ENCODE measurements at places on chromosomes 16 and 17. TPM values are rescaled to one million over a fixed set of nuclear protein-coding genes. Genes with fewer than 3 reads are reported as not detected.

GRCh38 chr16:51938861-51939260, 608.1 kb downstream of the TOX3 start:
- no peak for DNase-seq
- no peaks in the 10 kb centered on the region for H3K36me3 ChIP-seq
- no peak overlapping the region for H3K27ac ChIP-seq

GRCh38 chr17:83068641-83069570, 10.5 kb upstream of the METRNL start:
- H3K36me3 ChIP-seq: no peaks in the 10 kb centered on the region
- H3K27me3 ChIP-seq: no peaks in the 10 kb centered on the region
- no peak overlapping the region for H3K4me3 ChIP-seq
- no peak overlapping the region for H3K27ac ChIP-seq
- H3K4me1 ChIP-seq: peaks cover 36% of the 10 kb centered on the region
- DNase-seq: no peak

- no peak overlapping the region for H3K4me3 ChIP-seq
- DNase-seq: no peak
- peaks cover 21% of the 10 kb centered on the region for H3K4me1 ChIP-seq
- no peaks in the 10 kb centered on the region for H3K27me3 ChIP-seq
- H3K36me3 ChIP-seq: no peaks in the 10 kb centered on the region
Measured at GRCh38 chr17:29733166-29733565, 110.5 kb upstream of the CORO6 start.

- no peaks in the 10 kb centered on the region for H3K27me3 ChIP-seq
- no peaks in the 10 kb centered on the region for H3K4me1 ChIP-seq
- no peak overlapping the region for H3K27ac ChIP-seq
- H3K36me3 ChIP-seq: no peaks in the 10 kb centered on the region
- no peak for DNase-seq
Measured at GRCh38 chr16:68823401-68824135, 19.8 kb upstream of the TANGO6 start.

DNA sequence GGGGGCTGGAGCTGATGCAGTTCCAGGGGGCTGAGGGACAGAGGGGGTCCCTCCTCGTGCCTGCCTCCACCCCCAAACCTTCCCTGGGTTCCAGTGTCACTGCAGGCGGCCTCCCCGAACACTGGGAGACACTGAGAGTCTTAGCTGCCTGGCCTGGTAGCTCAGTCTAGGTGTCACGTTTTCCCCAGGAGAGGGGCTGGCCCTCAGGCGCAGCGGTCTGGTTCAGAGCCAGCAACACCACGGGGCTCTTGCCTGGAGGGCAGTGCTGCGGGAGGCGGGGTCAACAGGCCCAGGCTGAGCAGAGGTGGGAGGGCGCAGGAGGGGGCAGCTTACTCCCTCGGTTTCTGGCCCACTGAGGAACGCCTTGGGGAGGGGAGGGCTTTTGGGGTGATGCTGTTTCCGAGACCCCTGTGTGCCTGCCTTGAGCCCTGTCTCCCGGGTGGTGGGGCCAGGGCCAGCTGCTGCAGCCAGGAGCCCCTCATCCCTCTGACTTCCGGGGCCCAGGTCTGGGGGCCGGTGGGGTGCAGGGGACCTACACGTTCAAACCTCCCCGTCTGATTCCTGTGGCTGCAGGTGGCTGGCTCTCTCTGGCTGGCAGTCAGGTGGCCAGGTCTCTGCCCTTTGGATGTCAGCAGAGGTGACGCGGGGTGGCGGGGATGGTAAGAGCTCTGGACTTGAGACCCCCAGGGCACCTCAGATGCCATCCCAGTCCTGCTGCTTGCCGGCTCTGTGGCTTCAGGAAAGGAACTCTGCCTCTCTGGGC, 89.3 kb upstream of the GSE1 start:
- H3K27me3 ChIP-seq: no peaks in the 10 kb centered on the region
- H3K27ac ChIP-seq: no peak overlapping the region
- H3K4me1 ChIP-seq: no peaks in the 10 kb centered on the region
- no peak overlapping the region for H3K4me3 ChIP-seq

DNA sequence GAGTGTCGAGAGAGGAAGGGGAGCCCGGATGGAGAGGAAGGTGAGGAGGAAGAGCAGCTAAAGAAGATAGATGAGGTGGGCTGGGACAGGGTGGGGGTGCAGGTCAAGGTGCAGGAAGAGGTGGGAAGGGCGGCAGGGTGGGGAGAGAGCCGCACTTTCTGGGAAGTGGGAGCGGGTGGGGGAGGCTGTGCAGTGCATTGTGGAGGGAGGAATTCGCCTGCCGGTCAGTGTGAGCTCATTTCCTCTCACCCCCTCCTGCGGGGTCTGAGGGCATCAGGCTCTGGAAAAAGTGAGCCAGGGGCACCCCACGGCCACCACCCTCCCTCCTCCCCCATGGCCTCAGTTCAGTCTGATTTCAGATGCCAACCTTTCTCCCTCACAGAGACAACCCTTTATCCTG, 2.5 kb upstream of the ARHGAP23 start:
- peaks cover 10% of the 10 kb centered on the region for H3K27me3 ChIP-seq
- H3K4me3 ChIP-seq: no peak overlapping the region
- peaks cover 10% of the 10 kb centered on the region for H3K4me1 ChIP-seq
- H3K27ac ChIP-seq: no peak overlapping the region
- H3K36me3 ChIP-seq: no peaks in the 10 kb centered on the region
- no peak for DNase-seq

DNA sequence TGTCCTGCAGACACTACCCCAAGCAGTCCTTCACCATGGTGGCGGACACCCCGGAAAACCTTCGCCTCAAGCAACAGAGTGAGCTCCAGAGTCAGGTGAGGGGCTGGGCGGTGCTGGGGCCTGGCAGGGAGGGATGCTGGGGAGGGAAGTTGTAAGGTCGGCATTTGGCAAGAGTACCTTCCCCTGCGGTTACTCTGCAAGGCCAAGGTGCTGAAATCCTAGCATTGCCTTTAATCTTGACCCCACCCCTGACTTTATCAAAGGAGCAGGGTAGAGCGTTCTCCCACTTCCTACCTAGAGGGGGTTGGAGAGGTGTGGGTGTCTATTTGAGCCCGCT, 20.5 kb downstream of the LASP1 start:
- H3K27ac ChIP-seq: peak overlapping the region; percentile 50
- H3K36me3 ChIP-seq: peaks cover 36% of the 10 kb centered on the region
- no peaks in the 10 kb centered on the region for H3K27me3 ChIP-seq
- no peak overlapping the region for H3K4me3 ChIP-seq
- peaks cover 94% of the 10 kb centered on the region for H3K4me1 ChIP-seq
- no peak for DNase-seq

- no peaks in the 10 kb centered on the region for H3K36me3 ChIP-seq
- H3K27ac ChIP-seq: no peak overlapping the region
- H3K4me3 ChIP-seq: no peak overlapping the region
- no peak for DNase-seq
- no peaks in the 10 kb centered on the region for H3K27me3 ChIP-seq
Measured at GRCh38 chr17:66129759-66130158, 62.2 kb downstream of the CEP112 start.

- no peak overlapping the region for H3K27ac ChIP-seq
- no peak overlapping the region for H3K4me3 ChIP-seq
- H3K27me3 ChIP-seq: no peaks in the 10 kb centered on the region
- H3K36me3 ChIP-seq: no peaks in the 10 kb centered on the region
- peaks cover 39% of the 10 kb centered on the region for H3K4me1 ChIP-seq
- DNase-seq: no peak
Measured at GRCh38 chr17:8292639-8293395, 2.4 kb downstream of the SLC25A35 start.

DNA sequence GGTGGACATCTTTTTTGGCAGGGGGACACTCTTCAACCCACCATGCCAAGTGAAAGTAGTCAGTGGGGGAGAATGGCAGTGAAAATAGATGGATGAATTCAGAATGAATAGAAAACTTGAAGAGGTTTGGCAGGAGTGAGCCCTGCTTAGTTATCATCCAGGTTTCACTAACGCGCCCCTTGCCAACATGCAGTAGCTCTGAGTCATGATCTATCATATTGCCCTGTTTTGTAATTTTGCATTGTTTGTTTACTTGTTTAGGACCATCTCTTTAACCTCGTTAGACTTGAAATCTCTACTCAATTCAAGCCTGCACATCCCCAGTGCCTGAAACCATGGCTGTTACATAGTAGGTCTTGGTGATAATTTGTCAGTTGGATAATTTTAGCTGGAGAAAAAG, 116.7 kb downstream of the RBFOX1 start:
- no peak overlapping the region for H3K27ac ChIP-seq
- no peak overlapping the region for H3K4me3 ChIP-seq
- DNase-seq: no peak
- no peaks in the 10 kb centered on the region for H3K4me1 ChIP-seq
- H3K36me3 ChIP-seq: no peaks in the 10 kb centered on the region

GRCh38 chr17:27565874-27566670, 64.9 kb upstream of the LGALS9 start:
- no peak overlapping the region for H3K4me3 ChIP-seq
- no peaks in the 10 kb centered on the region for H3K36me3 ChIP-seq
- H3K27ac ChIP-seq: no peak overlapping the region
- no peaks in the 10 kb centered on the region for H3K27me3 ChIP-seq
- DNase-seq: no peak

DNA sequence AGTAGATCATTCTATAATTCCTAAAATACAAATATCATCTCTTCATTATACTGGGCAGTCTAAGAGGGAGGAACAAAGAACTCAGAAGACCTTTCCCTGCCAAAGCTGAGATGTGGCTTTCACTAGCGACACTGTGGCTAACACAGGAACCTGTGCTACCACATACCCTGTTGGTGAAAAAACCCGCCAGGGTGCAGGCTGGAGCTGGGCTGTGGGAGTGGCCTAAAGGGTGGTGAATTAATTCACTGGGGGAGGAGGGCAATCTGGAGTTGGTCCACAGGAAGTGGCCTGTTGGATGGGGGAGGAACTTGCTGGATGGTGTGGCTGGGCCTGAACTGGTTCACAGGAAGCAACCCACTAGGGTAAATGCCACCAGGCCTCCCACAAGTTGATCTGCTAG, 7.4 kb downstream of the ZNF594 start:
- H3K36me3 ChIP-seq: no peaks in the 10 kb centered on the region
- peak; percentile 45 for DNase-seq
- H3K27ac ChIP-seq: no peak overlapping the region
- no peaks in the 10 kb centered on the region for H3K27me3 ChIP-seq
- H3K4me1 ChIP-seq: no peaks in the 10 kb centered on the region

DNA sequence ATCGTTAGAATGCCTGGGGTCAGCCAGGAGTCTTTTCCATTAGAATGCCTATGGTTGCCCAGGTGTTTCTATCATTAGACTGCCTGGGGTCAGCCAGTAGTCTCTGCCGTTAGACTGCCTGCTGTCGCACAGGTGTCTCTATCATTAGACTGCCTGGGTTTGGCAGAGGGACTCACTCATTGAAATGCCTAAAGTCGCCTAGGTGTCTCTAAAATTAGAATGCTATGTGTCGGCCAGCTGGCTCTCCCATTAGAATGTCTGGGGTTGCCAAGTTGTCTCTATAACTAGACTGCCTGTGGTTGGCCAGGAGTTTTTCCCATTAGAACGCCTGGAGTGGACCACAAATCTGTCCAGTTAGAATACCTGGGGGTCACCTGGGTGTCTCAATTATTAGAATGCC, 2266.5 kb downstream of the TP53TG3F start:
- no peak for DNase-seq
- no peaks in the 10 kb centered on the region for H3K36me3 ChIP-seq
- no peak overlapping the region for H3K4me3 ChIP-seq

- peaks cover 61% of the 10 kb centered on the region for H3K4me1 ChIP-seq
- H3K27me3 ChIP-seq: peaks cover 53% of the 10 kb centered on the region
- H3K36me3 ChIP-seq: no peaks in the 10 kb centered on the region
- no peak overlapping the region for H3K4me3 ChIP-seq
Measured at GRCh38 chr17:79798299-79799173, 1.7 kb upstream of the CBX8 start.

GRCh38 chr16:60295451-60295850, 1561.3 kb upstream of the GOT2 start:
- H3K4me1 ChIP-seq: no peaks in the 10 kb centered on the region
- no peak overlapping the region for H3K27ac ChIP-seq
- H3K4me3 ChIP-seq: no peak overlapping the region
- no peaks in the 10 kb centered on the region for H3K27me3 ChIP-seq

DNA sequence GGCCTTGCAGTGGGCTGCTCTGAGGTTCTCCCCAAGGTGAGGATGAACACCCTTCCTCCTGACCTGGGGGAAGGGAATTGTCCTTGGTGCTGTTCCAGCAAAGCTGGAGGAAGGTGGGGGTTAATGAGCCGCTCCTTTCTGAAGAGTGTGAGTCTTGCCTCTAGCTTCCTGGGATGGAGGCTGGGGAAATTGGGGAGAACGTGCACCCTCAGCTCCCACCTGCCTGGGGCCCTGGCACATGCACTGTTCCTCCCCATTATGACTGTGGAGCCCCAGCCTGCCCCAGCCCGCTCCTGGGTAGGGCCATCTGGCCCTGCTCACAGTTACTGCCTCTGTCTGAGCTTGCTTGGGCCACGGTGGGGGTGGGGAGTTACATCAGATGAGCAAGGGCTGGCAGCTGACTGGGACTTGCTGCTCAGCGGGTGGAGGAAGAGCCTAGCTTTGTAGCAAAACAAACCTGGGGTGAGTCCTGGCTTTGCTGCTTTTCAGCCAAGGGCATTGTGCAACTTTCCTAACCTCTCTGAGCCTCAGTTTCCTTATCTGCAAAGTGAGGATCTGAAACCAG, 11.1 kb downstream of the TNS4 start:
- H3K27ac ChIP-seq: no peak overlapping the region
- DNase-seq: no peak
- no peaks in the 10 kb centered on the region for H3K36me3 ChIP-seq
- H3K27me3 ChIP-seq: no peaks in the 10 kb centered on the region

GRCh38 chr17:82930043-82930923, 90.5 kb upstream of the ZNF750 start:
- no peak for DNase-seq
- H3K27ac ChIP-seq: no peak overlapping the region
- no peak overlapping the region for H3K4me3 ChIP-seq
- no peaks in the 10 kb centered on the region for H3K27me3 ChIP-seq

- no peak overlapping the region for H3K27ac ChIP-seq
- H3K4me1 ChIP-seq: no peaks in the 10 kb centered on the region
- no peak overlapping the region for H3K4me3 ChIP-seq
- peak; percentile 6 for DNase-seq
- peaks cover 5% of the 10 kb centered on the region for H3K36me3 ChIP-seq
Measured at GRCh38 chr17:37220607-37220953, 155.2 kb upstream of the C17orf78 start.

GRCh38 chr17:50353600-50354195, 7.8 kb downstream of the XYLT2 start:
- no peak overlapping the region for H3K27ac ChIP-seq
- peaks cover 29% of the 10 kb centered on the region for H3K36me3 ChIP-seq
- DNase-seq: no peak
- no peaks in the 10 kb centered on the region for H3K27me3 ChIP-seq

- H3K27me3 ChIP-seq: no peaks in the 10 kb centered on the region
- peaks cover 57% of the 10 kb centered on the region for H3K4me1 ChIP-seq
- H3K4me3 ChIP-seq: peak overlapping the region; percentile 91
- peak overlapping the region; percentile 88 for H3K27ac ChIP-seq
- H3K36me3 ChIP-seq: no peaks in the 10 kb centered on the region
- no peak for DNase-seq
Measured at GRCh38 chr16:20901436-20902112, 1.0 kb downstream of the LYRM1 start.

- DNase-seq: no peak
- peaks cover 23% of the 10 kb centered on the region for H3K27me3 ChIP-seq
- H3K4me1 ChIP-seq: peaks cover 14% of the 10 kb centered on the region
- no peak overlapping the region for H3K27ac ChIP-seq
- H3K4me3 ChIP-seq: no peak overlapping the region
- no peaks in the 10 kb centered on the region for H3K36me3 ChIP-seq
Measured at GRCh38 chr17:74430706-74431567, 951 bp upstream of the GPRC5C start.

PABPN1L gene
- total RNA-seq: not detected

KIF18B gene
- not detected for total RNA-seq

CDRT15 gene
- total RNA-seq: not detected

GCGR gene
- total RNA-seq: not detected

CSH1 gene
- not detected for total RNA-seq

NBR1 gene
- 90.3 TPM for total RNA-seq

VAT1L gene
- total RNA-seq: not detected

MINK1 gene
- 139 TPM for total RNA-seq

CENPV gene
- 8.4 TPM for total RNA-seq

PRSS33 gene
- total RNA-seq: not detected

TP53TG3 gene
- total RNA-seq: not detected

C1QTNF1 gene
- not detected for total RNA-seq

Measured in CD4-positive, alpha-beta memory T cell (primary cell).